Pulmonary artery endothelial cell (primary cell): ENCODE measurements at places on chromosomes 12 and 14. TPM values are rescaled to one million over a fixed set of nuclear protein-coding genes. Genes with fewer than 3 reads are reported as not detected.

DNA sequence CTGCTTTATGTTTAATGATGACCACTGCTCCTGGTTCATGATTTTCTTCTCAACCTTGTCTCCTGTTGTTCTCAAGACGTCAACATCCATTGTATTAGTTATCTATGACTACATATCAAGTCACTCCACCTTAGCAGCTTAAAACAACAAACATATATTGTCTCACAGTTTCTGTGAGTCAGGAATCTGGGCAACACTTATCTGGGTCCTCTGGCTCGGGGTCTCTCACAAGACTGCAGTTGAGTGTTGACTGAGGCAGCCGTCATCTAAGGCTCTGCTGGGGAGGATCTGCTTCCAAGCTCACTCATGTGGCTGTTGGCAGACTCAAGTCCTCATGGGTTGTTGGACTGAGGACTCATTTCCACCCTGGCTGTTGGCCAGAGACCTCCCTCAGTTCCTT lies 27.3 kb upstream of the FRS2 start:
- peak; percentile 61 for DNase-seq

GRCh38 chr14:91946622-91947474 lies 646 bp downstream of the FBLN5 start:
- no peak for DNase-seq

GRCh38 chr14:39266871-39267607 lies 33.3 kb downstream of the MIA2 start:
- DNase-seq: peak; percentile 57

DDX55 gene
- 15.2 and 24.6 TPM in 2 replicates for total RNA-seq
